ENCODE measurements at places on chromosomes 3 and 15. TPM values are rescaled to one million over a fixed set of nuclear protein-coding genes. Genes with fewer than 3 reads are reported as not detected.

- H3K27me3 ChIP-seq: no peaks in the 10 kb centered on the region
- no peaks in the 10 kb centered on the region for H3K36me3 ChIP-seq
- no peak within 1 kb of the TSS for H3K27ac ChIP-seq
- H3K4me3 ChIP-seq: peak within 1 kb of the TSS; percentile 51
Observed at GRCh38 chr3:9951962-9952805, at the start of gene PRRT3. TSS of gene PRRT3 (minus strand) at chr3:9952408. CDS start at chr3:9950115, 2,293 bp downstream.

DNA sequence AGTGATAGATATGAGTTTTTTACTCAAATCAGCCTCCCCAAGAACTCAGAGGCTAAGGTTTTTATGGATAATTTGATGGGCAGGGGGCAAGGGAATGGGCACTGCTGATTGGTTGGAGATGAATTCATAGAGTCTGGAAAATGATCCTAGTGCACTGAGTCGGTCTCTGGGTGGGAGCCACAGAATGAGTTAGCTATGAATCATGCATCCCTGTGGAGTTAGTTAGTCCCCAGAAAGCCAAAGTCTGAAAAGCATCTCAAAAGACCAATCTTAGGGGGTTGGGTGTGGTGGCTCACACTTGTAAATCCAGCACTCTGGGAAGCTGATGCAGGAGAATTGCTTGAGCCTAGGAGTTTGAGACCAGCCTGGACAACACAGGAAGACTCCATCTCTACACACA lies 516.1 kb downstream of the AGBL1 start:
- H3K27ac ChIP-seq: no peak overlapping the region
- H3K27me3 ChIP-seq: no peaks in the 10 kb centered on the region
- no peak overlapping the region for H3K4me3 ChIP-seq
- DNase-seq: no peak
- no peaks in the 10 kb centered on the region for H3K36me3 ChIP-seq

The GLDN gene
- 0.56 TPM for total RNA-seq

The SPINK8 gene
- not detected for total RNA-seq

- DNase-seq: no peak
- no peaks in the 10 kb centered on the region for H3K27me3 ChIP-seq
- H3K4me3 ChIP-seq: no peak overlapping the region
- no peaks in the 10 kb centered on the region for H3K36me3 ChIP-seq
- H3K4me1 ChIP-seq: no peaks in the 10 kb centered on the region
Observed at GRCh38 chr3:8256441-8257071, 245.1 kb upstream of the LMCD1 start.

DNA sequence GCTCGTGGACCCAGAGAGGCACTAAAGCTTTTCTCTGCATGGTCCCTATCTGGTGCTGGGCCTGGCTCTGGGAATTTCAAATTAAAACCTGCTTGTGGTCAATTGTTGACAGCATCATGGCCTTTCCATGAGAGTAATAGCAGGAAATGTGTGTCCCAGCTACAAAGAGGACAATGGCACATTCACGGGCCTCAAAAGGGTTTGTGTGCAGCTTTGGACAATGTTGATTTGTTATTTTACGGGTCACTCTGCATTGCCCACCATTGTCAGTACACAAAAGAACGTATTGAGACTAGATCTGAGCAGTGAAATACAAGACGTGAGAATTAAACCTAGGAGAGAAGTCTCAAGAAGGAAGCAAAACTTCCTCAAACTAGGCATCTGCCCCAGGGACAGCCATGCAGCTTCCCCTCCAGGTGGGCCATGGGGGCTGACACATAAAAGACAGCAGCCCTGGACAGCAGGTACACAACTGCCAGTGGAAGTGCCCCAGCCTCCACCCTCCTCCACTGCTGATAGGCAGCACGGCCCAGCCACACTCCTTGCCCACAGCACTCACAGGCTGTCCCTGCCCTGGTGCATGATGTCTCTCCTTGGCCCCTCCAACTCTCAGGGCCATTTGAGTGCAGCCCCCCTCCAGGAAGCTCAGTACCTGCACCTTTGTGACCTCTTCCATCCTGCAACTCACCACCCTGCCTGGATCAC lies 15.9 kb upstream of the LTF start:
- H3K27ac ChIP-seq: no peak overlapping the region
- no peaks in the 10 kb centered on the region for H3K36me3 ChIP-seq
- no peak overlapping the region for H3K4me3 ChIP-seq
- H3K4me1 ChIP-seq: peaks cover 23% of the 10 kb centered on the region

DNA sequence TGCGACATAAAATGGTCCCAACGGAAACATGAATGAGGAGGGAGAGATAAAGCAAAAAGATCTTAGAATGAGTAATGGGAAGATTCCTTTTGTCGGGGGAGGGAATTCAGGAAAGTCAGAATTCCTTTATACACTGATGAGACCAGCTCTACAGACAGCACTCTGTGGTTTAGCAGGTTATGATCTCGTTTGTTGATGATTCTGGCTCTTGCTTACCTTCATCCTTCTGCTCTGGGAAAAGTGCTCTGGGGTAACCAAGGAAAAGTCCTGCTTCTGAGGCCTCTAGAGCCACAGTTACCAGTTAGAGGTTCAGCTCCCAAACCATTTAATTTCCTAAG lies 150.7 kb upstream of the NR2E3 start:
- DNase-seq: no peak
- no peaks in the 10 kb centered on the region for H3K4me1 ChIP-seq
- no peak overlapping the region for H3K27ac ChIP-seq

DNA sequence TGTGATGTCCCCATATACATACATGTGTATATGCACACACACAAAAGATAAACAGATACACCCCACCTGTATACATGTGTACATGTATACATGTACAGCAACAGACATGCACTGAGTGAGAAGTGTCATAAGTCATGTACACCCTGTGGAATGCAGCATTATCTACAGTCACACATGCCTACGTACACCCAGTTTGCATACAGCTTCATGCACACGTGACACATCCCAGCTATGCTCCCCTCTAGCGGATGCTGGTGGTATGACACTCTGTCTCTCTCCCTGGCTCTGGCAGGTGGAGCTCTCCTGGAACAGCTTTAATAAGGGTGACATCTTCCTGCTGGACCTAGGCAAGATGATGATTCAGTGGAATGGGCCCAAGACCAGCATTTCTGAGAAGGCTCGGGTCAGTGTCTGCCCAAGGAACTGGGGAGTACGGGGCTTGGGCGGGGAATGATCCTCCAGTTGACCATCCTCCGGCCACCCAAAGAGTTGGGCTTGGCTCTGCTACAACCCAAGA lies 6.3 kb downstream of the VILL start:
- H3K27ac ChIP-seq: no peak overlapping the region
- peaks cover 10% of the 10 kb centered on the region for H3K4me1 ChIP-seq
- no peaks in the 10 kb centered on the region for H3K27me3 ChIP-seq
- peaks cover 5% of the 10 kb centered on the region for H3K36me3 ChIP-seq

The MCF2L2 gene
- 0.13 TPM for total RNA-seq

The TMEM45A gene
- total RNA-seq: 11.7 TPM

- no peak overlapping the region for H3K27ac ChIP-seq
- H3K36me3 ChIP-seq: no peaks in the 10 kb centered on the region
- DNase-seq: no peak
- no peaks in the 10 kb centered on the region for H3K27me3 ChIP-seq
- no peaks in the 10 kb centered on the region for H3K4me1 ChIP-seq
Observed at GRCh38 chr3:148428862-148429605, 268.7 kb upstream of the AGTR1 start.

- H3K36me3 ChIP-seq: no peaks in the 10 kb centered on the region
- H3K4me3 ChIP-seq: no peak overlapping the region
- DNase-seq: peak; percentile 19
Observed at GRCh38 chr3:132399054-132399929, 18.0 kb upstream of the DNAJC13 start.

DNA sequence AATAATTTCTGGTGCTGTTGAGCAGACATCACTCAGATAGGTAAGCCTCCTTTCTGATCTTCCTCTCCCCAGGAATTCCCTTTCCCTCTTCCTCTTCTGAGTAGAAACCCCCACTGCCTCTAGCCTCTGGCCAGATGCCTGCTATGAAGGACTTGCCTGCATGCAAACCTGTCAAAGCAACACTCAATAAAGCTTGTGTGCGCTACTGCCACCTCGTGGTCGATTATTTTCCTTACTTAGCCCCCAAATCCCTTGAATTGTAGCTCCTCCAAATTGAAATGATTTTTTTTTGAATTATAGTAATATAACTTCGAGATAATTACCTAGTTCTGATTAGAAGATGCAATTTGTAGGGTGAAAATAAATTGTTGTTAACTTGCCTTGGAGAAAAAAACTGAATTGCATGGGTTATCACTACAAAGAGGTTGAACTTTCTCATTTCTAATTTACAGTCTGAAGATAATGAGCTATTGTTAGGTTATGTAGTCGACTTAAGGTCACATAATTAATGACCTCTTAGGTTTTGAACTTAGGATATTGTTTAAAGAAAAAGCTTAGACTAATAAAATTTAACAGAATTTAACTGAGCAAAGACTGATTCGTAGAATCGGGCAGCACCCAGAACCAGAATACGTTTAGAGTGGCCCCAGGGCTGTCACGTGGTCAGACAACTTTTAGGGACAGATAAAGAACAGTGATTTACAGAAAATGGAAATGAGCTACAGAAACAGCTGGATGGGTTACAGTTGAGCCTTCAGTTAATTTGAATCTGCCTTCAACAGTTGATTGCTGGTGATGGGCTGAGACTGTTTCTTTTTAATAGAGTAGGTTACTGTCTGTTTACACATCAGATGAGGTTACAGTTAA lies 269.3 kb downstream of the ARPP21 start:
- peak; percentile 78 for DNase-seq
- no peak overlapping the region for H3K27ac ChIP-seq
- H3K4me1 ChIP-seq: peaks cover 7% of the 10 kb centered on the region
- no peaks in the 10 kb centered on the region for H3K27me3 ChIP-seq
- no peak overlapping the region for H3K4me3 ChIP-seq

DNA sequence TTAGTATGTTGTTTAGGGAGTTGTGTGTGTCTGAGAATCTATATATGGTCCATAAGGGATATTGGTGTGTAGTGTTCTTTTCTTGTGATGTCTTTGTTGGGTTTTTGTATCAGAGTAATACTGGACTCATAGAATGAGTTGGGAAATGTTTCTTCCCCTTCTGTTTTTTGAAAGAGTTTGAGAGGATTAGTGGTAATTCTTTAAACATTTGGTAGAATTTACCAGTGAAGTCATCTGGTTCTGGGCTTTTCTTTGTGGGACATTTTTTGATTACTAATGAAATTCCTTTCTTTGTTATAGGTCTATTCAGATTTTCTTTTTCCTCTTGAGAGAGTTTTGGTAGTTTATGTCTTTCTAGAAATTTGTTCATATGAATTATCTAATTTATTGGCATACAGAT lies 16.9 kb downstream of the ACKR2 start:
- no peaks in the 10 kb centered on the region for H3K27me3 ChIP-seq
- H3K4me1 ChIP-seq: no peaks in the 10 kb centered on the region
- no peak for DNase-seq
- no peaks in the 10 kb centered on the region for H3K36me3 ChIP-seq
- H3K4me3 ChIP-seq: no peak overlapping the region

GRCh38 chr3:27642796-27643195 lies 79.3 kb downstream of the EOMES start:
- no peaks in the 10 kb centered on the region for H3K36me3 ChIP-seq
- H3K27ac ChIP-seq: no peak overlapping the region
- H3K4me1 ChIP-seq: no peaks in the 10 kb centered on the region
- H3K4me3 ChIP-seq: no peak overlapping the region
- H3K27me3 ChIP-seq: no peaks in the 10 kb centered on the region

The WDR76 gene
- total RNA-seq: 1.6 TPM

DNA sequence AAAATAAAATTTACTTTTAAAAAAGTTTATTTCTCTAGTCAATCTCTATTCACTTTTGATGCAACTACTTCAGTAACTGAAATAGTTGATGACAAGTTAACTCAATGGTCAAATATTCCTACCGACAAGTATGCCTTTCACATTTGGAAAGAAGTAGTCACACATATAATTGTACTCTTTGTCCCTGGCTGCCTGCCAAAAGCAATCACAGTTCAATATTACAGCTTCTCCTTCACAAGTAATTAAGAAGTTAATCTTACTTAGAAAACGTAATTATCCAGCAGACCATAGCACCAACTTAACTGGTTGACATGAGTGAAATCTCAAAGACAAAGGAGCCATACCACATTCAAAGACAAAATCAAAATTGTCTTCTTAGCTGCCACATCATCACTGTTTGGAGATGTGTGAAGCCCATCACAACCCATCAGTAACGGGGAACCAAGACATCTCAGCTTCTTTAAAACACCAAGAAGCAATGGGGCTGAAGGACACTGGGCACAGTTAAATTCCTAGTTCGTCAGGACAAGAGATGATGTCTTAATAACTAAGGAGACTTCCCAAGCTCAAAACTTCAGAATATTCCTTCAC lies 86.1 kb downstream of the PLCH1 start:
- H3K36me3 ChIP-seq: no peaks in the 10 kb centered on the region
- DNase-seq: no peak
- no peaks in the 10 kb centered on the region for H3K27me3 ChIP-seq

DNA sequence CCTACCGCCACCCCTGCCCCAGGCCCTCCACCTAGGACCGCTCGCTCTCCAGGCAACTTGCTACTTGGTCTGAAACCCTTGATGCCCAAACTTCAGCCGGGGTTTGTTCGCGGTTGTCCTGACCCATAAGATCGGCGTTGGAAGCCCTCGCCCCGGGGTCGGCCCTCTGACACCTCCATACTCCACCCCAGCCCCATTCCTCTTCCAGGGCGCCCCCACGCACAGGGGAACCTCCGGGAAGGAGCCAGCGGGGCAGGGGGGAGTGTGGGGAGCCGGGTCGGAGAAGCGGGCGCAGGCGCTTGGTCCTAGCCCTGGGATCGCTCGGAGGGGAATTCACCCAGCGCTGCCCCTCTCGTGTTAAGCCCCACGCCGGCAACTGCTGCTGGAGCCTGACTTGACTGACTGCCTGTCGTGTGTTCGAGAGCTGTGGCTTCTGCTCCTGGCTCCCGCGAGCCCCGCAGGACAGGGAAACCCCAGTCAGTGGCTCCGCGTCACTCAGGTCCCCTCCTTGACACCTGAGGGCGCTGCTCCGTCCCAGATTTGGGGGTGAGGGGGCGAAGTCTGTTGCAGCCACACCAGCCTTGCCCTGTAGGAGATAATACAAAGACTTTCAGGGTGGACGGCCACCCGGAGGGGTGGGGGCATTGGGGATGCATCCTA lies 675 bp downstream of the RYR3 start:
- H3K4me1 ChIP-seq: no peaks in the 10 kb centered on the region
- H3K36me3 ChIP-seq: no peaks in the 10 kb centered on the region
- H3K27me3 ChIP-seq: no peaks in the 10 kb centered on the region
- no peak overlapping the region for H3K27ac ChIP-seq

The SNURF gene
- total RNA-seq: 42.9 TPM

DNA sequence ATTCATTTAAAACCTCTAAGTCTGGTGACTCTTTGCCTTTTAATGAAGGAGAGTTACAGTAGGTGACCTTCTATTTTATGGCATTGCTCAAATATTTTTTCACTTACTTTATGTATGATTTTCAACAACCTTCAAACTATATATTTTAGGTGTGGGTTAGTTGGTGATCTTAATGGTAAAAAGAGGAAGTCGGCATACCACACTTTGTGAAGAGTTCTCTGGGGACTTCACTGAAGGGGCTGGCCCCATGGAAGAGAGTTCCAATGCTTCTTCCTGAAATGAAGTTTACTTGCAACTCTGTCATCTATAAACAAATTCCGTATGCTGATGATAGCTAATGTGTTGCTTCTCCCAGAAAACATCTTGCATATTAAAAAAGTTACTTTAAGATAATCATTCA lies 647.0 kb upstream of the SGO1 start:
- H3K27me3 ChIP-seq: no peaks in the 10 kb centered on the region
- no peak overlapping the region for H3K4me3 ChIP-seq
- no peaks in the 10 kb centered on the region for H3K36me3 ChIP-seq
- no peak for DNase-seq

GRCh38 chr3:148599481-148599880 lies 98.2 kb upstream of the AGTR1 start:
- H3K27ac ChIP-seq: no peak overlapping the region
- no peaks in the 10 kb centered on the region for H3K4me1 ChIP-seq
- H3K27me3 ChIP-seq: no peaks in the 10 kb centered on the region
- DNase-seq: no peak
- H3K36me3 ChIP-seq: no peaks in the 10 kb centered on the region

Data from thyroid gland (tissue), 4 donors.